ENCODE measurements at places on chromosomes 5 and 9. TPM values are rescaled to one million over a fixed set of nuclear protein-coding genes. Genes with fewer than 3 reads are reported as not detected.

Gene PCDHGB5
- total RNA-seq = 2.5 TPM

Gene NEUROG1
- not detected for total RNA-seq

Gene COMMD10
- 36.4 TPM for total RNA-seq

Gene BOD1
- total RNA-seq = 66.0 TPM

Gene PCDHA10
- 0.02 TPM for total RNA-seq

Gene WNT8A
- not detected for total RNA-seq

Gene PPP1R26
- 13.0 TPM for total RNA-seq

Gene PCA3
- total RNA-seq = not detected

Gene SNX24
- 25.3 TPM for total RNA-seq

Gene ARHGEF39
- total RNA-seq = 16.1 TPM

Gene PHF24
- 0.39 TPM for total RNA-seq

Gene RNF20
- total RNA-seq = 22.3 TPM

Gene B4GALT7
- 29.4 TPM for total RNA-seq

Gene HAPLN1
- total RNA-seq = not detected

Gene FGD3
- total RNA-seq = 0.55 TPM

Gene IFNK
- not detected for total RNA-seq

Gene LURAP1L
- 29.7 TPM for total RNA-seq

Measured in A549 treated with Mapracorat at 1 μM for 4 hours (cell line).